ENCODE measurements at places on chromosomes 5 and 9. TPM values are rescaled to one million over a fixed set of nuclear protein-coding genes. Genes with fewer than 3 reads are reported as not detected.
A peak's percentile ranks its signal among the peaks of the same experiment; 100 is the strongest.

The KLF4 gene
- 69.4 TPM for total RNA-seq

The PFN3 gene
- not detected for total RNA-seq

- DNase-seq: peak; percentile 82
Measured at GRCh38 chr9:35605351-35606137, 482 bp downstream of the TESK1 start.

The PKD2L2 gene
- total RNA-seq: not detected

DNA sequence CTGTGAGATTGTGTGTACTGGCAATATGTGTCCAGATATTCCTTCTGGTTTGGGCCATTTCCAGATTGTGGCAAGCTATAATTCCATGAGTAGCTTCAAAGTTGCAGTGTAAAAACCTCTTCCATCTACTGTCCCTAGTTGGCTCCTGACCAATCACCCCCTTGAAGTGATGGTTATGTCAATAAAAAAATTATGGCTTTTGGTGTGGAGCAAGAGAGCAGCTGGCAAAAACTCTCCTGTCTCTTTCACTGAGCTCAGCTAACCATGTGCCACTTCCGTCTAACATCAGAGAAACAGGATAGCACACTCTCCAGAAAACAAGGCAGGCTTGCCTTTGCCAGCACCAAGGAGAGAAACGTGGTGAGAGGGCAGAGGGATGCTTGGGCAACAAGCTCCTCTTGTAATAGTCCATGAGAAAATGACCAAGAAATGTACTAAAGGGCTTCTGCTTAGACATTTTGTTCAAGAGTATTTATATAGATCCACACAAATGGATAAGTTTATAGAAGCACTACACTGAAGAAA is 914.4 kb upstream of the SEMA6A start:
- DNase-seq: no peak

Measured in kidney (tissue), 22 donors.